ENCODE measurements at places on chromosomes 2 and 18.

DNA sequence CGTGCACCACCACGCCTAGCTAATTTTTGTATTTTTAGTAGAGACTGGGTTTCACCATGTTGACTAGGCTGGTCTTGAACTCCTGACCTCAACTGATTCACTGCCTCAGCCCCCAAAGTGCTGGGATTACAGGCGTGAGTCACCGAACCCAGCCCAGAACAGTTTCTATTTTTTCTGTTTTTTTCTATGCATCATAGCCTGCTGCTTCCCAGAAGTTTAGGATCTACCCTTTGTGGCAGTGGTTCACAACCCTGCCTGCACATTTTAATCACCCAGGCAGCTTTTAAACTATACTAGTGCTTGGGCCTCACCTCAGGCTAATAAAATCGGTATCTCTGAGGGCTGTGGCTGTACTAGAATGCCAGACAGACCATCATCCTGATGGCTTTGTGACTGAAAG, 39.7 kb upstream of the SOCS6 start:
- no peak for DNase-seq

- no peak for DNase-seq
Measured at GRCh38 chr18:70333316-70333715, 44.5 kb downstream of the SOCS6 start.

- DNase-seq = no peak
Measured at GRCh38 chr2:101355401-101356054, 31.8 kb downstream of the CREG2 start.

DNA sequence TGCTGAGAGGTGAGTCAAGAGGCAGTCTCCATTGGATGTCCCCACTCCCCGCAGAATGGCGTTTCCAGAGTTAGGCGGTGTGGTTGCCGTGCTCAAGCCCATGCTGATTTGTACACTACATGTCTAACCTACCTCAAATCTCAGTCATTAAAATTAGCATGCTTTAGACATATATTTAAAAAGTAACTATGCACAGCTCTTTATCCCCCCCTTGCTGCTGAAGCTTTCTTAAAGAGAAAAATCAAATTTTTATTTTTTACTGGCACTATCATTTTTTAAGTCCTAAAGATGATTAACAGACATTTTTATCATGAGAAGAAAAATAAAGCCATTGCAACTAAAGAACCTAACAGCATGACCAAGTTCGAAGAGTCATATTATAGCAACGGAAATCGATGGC, 42.9 kb downstream of the BOLA3 start:
- DNase-seq = no peak

DNA sequence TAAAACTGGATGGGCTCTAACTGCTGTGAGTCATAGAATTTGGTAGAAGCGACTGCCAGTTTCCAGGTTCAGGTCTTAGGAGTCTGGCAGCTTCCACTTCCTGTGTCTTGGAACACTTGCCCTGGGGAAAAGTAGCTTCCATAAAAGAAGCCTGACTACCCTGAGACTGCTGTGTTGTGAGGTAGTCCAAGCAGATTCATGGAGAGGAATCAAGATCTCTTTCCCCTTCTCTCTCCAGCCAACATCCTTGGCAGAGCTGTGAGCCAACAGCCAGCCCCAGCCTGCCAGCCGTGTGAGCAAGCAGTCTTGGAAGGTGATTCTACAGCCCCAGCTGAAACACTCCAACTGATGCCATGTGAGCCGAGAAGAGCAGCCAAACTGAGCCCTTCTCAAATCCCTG, 33.7 kb downstream of the SLC20A1 start:
- DNase-seq = peak; percentile 24

GRCh38 chr2:46775722-46776121, 139.9 kb downstream of the MCFD2 start:
- no peak for DNase-seq

GRCh38 chr2:218567797-218568189, 358 bp downstream of the USP37 start:
- DNase-seq = no peak

DNA sequence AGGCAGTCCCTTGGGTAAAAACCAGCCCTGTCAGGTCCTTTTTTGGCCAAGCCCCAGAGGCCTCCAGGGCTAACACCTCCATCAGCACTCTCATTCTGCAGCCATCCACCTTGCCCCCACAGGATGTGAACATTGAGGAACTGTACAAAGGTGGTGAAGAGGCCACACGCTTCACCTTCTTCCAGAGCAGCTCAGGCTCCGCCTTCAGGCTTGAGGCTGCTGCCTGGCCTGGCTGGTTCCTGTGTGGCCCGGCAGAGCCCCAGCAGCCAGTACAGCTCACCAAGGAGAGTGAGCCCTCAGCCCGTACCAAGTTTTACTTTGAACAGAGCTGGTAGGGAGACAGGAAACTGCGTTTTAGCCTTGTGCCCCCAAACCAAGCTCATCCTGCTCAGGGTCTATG, 7.3 kb downstream of the IL1F10 start:
- DNase-seq = no peak

- no peak for DNase-seq
Measured at GRCh38 chr2:240790370-240791220, 29.4 kb downstream of the KIF1A start.

DNA sequence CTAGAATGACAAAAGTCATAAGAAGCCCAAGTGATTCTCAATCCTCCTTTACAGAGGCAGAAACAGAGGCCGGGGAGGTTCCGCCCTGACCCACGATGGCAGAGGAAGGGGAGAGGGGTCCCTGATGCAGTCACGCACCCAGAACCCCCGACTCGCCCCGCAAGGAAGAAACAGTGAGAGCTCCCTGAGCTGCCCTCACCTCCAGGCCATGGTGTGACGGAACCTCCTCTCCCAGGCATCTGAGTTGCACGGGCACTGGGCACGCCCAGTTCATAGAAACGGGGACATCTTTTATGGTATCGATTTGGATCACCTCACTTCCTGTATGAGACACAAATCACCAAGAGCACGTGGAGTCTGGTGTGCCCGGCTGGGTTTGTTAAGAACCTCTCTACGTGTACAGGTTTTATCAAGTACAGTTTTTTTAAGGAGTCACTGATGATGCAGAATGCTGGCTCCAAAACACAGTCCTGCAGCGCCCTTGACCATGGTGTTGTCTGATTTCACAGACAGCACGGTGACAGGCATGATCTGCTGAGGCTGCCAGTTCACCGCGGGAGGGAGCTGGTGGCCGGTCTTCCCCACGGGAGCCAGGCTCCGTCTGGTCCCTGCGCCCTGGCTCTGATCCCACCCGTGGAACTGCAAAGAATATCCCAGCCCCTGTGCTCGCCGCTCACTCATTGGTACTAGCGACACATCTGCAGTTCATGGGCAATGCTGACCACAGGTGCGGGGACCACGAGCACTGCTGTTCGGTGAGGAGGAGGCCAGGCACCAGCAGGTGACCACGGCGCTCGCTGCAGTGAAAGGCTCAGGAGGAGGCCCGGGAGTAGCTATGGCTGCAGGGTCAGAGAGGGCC, 35.6 kb downstream of the PXDN start:
- DNase-seq = no peak

- DNase-seq = no peak
Measured at GRCh38 chr2:215107216-215108056, 31.0 kb downstream of the ABCA12 start.

GRCh38 chr2:64108666-64109241, 35.5 kb downstream of the PELI1 start:
- peak; percentile 17 for DNase-seq

DNA sequence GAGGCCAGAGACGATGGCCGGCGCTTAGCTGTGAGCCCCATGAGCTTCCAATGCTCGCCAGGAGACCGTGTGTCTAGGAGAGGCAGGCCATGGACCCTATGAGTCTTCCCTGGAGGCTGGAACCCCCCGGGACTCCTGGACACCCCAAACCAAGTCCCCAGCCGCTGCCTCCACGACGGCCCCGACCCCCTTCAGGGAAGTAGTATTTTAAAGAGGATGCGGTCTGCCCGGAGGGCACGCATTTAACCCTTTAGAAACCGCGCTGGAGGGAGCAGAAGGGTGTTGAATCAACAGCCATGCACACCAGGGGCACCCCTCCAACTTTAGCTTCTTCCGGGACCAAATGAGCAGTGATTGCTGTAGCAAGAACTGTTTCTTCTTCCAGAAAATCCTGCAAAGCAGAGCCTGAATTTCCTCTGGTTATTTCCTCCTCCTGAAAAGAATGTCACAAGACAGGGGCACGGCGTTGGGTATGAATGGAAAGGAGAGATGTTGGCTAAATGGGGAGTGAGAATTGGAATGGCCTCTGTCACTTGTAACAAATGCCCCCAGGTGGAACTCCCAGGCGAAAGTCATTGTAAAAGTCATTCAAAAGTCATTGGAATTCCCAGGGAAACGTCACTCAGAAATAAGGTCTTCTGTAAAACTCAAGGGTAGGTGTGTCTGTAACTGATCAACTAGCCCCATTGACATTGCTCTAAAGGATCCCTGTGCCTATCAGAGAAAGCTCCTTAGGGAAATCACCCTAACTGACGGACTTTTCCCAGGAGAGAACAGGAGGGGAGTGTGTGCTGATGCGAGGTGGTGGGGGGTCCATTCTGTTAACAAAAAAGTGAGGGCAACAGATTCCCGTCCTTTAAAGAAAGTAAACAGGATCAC, 5.8 kb upstream of the GBX2 start:
- no peak for DNase-seq

DNA sequence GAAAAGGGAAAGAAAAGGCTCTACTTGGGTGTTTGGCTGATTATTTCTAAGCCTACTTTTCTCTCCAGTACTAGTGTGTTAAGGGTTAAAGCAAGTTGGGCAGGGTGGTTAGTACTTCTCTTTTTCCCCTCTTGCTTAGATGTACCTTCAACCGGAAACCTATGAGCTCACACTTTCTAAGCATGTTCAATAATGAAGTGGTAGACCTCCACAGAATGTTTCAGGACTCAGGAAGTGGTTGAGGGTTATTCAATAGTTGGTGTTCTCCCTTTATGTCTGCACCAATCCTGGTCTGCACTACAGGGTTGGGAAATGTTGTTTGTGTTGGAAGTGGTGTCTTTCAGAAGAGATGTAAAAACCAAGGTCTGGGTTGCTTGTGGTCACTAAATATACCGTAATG, 137.1 kb downstream of the ZEB2 start:
- no peak for DNase-seq
